CD4-positive, alpha-beta T cell (primary cell): ENCODE measurements at places on chromosomes 11 and 22. TPM values are rescaled to one million over a fixed set of nuclear protein-coding genes. Genes with fewer than 3 reads are reported as not detected.
A peak's percentile ranks its signal among the peaks of the same experiment; 100 is the strongest.

DNA sequence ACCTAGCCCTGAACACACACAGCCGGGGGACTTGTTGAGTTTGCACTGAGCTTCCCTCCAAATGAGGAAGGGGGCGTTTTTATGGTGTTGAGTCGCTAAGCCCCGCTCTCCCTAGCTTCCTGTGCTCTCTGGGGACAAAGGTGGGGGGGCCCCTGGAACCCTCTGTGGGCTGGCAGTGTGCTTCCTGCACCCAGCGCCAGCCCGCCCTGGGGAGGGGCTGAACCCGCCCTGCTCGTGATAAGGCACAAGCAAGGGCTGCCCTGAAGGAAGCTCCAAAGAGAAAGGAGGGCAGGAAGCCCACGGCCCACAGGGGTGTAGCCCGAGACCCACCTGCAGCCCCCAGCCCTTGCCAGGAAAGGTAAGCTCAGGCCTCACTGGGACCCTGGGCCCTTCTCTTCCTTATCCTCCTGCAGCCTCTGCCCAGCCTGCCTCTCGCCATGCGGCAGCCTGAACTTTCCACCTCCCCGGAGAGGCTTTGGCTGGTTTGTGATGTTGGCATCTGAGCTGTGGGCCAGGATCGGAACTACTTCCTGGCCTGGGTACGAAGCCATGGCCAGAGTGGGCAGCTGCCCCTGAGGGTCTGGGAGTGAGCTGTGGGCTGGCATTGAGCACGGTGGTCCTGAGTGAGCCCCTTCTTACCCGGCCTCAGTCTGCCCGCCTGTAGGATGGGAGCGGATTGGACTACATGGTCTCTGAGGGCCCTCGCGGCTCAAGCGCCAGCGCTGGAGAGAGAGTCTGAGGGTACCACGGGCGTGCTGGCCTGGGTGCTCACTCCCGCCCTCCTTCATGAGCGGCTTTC lies at the start of gene FERMT3:
TSS of gene FERMT3 (plus strand) at position 265 of the 799 bp plus-strand sequence. CDS start 644 bp downstream, outside the sequence.
- peak; percentile 51 for DNase-seq

- DNase-seq: no peak
Observed at GRCh38 chr11:34632105-34632791, 11.4 kb downstream of the EHF start.

DNA sequence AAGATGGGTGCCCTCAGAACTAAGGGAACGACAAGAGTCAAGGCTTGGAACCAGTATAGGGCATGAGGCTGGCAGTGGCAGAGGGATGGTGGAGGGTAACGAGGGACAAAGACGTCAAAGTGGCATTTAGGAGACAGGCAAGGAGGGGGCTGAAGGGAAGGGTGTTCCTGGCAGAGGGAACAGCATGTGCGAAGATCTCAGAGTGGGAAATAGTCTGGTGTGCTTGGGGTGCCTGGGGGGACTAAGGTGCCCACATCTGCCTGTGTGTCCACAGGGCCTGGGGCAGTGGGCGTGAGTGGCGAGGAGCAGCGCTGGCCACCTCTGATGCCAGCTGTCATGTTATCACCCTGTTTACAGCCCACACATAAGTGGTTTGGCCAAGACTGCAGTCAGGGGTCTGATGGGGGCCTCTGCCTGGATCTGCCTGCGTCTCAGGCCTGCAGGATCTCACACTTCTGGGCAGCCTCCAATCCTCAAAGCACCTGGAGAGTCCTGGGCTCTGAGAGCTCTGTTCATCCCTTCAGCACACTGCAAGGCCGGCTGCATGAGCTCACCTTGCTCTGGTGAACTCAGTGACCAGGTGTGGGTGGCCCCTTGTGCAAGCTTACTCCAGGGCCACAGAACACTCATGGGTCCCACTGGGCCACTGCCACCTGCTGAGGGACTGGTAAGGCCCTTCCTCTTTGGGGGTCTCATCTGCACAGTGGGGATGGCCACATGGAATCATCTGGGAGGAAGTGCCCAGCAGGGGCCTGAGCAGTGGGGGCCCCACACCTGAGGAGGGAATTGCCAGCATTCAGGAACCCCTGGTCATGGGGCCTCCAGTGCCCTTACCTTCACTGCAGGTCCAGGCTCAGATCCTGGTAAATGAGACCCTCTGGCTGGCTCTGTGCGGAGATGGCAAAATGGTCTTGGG lies 89.7 kb upstream of the SHISAL1 start:
- DNase-seq: no peak

DNA sequence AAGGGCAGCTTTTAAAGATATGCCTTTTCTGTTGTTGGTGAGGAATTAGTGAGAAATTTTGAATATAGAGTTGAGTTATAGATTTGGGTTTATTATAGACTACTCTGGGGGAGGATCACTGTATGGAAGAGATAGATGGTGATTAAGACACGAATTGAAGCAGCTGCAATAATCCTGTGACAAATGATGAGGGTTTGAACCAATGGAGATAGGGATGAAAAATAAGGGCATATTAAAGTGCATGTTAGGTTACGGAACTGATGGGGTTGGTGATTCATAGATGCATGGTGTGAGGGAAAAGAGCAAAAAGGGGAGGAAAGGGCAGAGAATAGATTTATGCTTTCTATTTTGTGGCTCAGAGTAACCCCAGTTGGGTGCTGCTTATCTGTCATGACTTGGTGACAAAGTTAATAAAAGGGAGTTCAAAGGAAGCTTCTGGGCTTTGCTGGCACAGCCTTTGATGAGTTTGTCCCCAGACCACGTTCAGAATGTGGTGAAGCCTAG lies 11.8 kb downstream of the C11orf87 start:
- no peak for DNase-seq

DNA sequence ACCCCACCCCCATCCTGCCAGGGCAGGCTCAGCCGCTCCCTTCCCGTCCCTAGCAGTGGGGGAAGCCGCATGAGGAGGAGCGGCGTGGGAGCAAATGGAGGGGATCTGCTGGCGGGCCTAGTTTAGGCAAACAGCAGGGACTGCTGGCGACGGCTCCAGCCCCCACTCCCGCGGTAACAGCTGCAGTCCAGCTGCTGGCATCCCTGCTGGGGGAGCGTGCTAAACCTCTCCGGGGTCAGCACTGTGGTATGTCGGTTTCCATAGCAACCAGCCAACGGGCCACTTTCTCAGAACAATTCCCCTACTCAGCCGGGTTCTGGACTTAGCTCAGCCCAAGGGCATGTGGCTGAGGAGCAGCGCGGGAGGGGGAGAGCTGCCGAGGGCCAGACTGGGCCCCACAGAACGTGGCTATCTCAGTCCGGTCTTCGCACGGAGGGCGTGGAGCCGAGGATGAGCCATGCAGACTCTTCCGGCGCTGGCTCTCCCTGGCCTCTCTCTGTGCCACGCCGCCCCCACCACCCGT lies 98.8 kb downstream of the PKNOX2 start:
- DNase-seq: no peak

DNA sequence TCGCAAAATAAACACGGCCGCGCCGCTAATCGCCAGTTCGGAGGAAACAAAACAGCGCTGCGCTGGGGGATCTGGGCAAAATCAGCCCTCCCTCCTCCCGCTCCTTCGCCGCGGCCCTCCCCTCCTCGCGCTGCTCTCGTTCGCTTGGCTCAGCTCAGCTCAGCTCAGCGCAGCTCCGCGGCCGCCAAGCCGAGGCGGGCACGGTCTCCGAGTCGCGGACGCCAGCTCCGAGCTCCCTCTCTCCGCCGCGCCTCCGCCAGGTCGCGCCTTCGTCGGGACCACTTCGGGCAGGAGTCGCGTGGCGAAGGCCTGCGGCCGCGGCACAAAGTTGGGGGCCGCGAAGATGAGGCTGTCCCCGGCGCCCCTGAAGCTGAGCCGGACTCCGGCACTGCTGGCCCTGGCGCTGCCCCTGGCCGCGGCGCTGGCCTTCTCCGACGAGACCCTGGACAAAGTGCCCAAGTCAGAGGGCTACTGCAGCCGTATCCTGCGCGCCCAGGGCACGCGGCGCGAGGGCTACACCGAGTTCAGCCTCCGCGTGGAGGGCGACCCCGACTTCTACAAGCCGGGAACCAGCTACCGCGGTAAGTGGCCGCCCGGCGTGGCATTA lies at the start of gene SPON1:
TSS of gene SPON1 (plus strand) at position 162 of the 607 bp plus-strand sequence. CDS start at position 344, 182 bp downstream.
- peak; percentile 37 for DNase-seq

- DNase-seq: no peak
Observed at GRCh38 chr11:113894421-113894996, 10.1 kb upstream of the HTR3B start.

DNA sequence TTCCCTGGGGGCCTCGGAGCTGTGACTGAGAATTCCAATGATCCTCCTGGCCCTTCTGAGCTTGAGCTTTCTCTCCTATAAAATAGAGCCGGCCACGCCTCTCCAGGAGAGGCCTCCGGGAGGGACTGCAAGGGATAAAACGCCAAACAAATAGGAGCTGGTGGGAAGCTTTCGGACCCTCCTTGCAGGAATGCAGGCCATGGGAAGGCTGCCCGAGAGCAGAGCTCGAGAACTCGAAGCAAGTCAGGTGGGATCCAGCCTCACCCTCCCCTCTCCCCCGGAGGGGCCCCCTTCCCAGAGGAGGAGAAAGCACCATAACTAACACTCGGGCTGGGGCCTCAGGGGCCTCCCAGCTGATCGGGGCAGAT lies 34.6 kb downstream of the FLRT1 start:
- no peak for DNase-seq

- DNase-seq: peak; percentile 72
Observed at GRCh38 chr11:78420255-78420764, 2.7 kb upstream of the GAB2 start.

GRCh38 chr22:24736526-24737053 lies 37.9 kb downstream of the PIWIL3 start:
- DNase-seq: no peak

DNA sequence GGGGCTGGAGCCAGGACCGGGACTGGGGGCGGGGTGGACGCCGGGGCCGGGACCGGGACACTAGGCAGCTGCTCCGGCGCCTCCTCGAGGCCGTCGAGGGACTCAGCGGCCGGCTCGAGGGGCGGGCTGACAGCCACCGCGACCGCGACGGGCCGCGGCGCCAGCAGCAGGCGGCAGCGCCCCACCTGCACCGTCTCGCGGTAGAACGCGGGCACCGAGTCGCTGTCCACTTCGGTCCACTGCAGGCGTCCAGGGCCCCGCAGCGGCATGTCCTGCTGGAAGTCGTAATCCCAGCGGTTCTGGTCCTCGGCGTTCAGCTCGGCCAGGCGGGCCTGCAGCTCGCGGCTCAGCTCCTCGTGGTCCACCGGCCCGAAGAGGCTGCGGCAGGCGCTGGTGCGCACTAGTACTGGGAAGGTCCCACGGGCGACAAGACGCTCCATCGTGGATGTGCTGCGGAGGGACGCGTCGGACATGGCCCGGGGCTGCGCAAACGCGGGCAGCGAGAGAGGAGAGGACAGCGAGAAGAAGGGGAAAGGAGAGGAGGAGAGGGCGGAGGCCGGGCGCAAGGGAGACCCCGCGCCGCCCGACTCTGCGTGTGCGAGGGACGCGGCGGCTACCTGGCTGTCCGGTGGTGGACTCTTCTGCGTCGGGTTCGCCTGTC lies 428 bp downstream of the CDKN1C start:
- DNase-seq: no peak

GRCh38 chr22:48444320-48445112 lies 1383.2 kb downstream of the BRD1 start:
- no peak for DNase-seq

GRCh38 chr11:41943656-41944055 lies 484.2 kb upstream of the LRRC4C start:
- no peak for DNase-seq

GRCh38 chr22:44410451-44410991 lies 87.5 kb downstream of the RTL6 start:
- DNase-seq: no peak

GRCh38 chr11:10728154-10728553 lies 22.9 kb upstream of the CTR9 start:
- no peak for DNase-seq

DNA sequence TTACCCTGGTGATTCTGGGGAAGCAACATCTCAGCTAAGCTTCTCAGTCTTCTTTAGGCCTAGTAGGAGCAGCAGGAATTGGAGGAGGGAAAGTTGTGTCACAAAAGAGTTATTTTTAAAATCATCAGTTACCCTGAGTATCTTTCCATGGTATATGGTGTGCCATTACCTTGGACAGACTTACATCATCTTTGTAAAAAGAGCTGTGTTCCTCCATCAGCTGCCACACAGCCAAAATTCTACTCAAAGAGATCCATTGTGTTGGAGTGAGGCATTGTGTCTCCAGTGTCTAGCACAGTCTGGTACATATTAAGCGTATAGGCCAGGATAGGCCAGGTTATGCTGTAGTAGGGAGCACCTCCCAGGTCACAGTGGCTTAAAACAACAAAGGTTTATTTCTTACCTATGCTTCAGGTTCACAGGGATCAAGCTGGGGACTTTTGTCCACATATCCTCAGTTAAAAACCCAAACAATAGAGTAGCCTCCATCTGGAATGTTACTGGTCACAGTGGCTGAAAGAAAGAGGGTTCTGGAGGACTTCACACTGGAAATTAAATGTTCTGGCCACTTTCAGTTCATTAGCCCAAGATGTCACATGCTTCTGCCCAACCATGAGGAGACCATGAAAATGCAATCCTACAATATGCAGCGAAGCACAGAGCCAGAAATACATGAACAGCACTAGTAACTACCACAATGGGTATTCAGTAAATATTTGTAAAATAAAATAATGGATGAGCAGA lies 9.9 kb upstream of the TMPRSS5 start:
- no peak for DNase-seq

- DNase-seq: no peak
Observed at GRCh38 chr11:117643606-117644300, 153.3 kb downstream of the DSCAML1 start.

DNA sequence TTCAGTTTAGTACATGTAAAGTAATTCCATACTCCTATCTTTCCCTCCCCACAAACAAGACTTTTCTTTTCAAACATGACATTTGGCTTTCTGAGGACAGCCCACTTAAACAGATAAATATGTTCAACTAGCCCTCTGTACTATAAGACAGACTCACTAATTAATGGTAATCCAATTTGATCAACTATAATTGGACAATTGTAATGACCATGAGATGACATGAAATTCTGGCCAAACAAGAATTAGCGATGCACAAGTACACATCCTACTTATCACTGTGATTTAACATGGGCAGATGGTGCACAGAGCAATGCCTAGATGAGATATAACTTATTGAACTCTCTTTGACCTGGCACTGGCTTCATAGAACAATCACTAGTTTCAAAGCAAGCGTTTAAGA lies 1033.7 kb upstream of the CCDC90B start:
- no peak for DNase-seq

The MS4A3 gene
- total RNA-seq: not detected

The APOBEC3B gene
- total RNA-seq: not detected

The HOATZ gene
- not detected for total RNA-seq
